ENCODE measurements at places on chromosomes 7 and 10. TPM values are rescaled to one million over a fixed set of nuclear protein-coding genes. Genes with fewer than 3 reads are reported as not detected.

DNA sequence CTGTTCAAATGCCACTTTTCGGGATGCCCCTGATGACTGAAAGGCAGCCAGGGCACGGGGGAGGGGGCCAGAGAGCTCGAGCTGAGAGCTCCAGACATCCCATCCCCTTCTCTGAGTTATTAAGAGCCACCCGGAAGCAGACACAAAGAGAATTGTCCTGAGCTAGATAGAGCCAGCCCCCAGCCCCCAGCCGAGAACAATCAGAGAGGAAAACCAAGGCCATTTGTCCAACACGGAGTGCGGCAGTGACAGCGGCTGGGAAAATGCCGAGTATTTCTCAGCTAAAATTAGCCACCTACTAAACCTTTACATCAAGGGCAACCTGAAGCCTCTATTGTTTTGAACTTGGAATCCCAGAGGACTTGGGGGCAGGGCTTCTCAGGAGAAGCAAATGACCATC is 51.0 kb downstream of the UNC5B start:
- DNase-seq = no peak

The EBLN1 gene
- not detected for total RNA-seq

The FEZF1 gene
- 2.1 TPM for total RNA-seq

DNA sequence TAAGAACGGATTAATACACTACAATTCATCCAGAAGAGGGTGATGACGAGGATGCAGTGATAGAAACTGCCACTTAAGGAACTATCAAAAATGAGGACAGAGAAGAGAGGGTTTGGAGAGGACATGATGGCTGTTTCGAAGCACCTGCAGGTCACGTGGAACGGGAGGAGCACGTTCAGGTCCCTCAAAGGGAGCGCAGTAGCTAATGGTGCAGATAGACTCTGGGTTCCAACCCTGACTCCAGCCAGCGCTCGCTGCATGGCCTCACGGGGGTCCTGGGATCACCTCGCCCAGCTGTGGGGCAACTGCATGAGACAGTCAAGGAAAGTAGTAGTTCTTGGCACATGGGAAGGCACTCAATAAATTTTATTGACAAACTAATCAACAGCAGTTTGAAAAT is 208.6 kb upstream of the RNF32 start:
- no peak for DNase-seq

DNA sequence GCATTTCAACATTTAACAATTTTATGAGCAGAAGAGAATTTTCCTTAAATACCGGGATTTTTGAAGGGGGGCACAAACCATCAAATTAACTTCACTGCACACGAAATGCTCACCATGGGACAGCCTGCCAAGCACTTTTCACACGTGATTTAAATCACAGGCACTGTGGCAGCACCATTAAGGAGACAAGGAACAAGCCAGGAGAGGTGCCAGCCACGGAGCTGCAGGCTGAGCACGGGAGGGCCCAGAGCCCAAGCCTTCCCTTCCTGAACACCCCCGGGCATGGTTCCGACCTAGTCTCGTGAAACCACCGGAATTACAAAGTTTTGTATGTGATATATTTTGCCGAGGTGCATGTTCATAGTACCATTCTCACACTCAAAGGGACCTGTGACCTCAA is 13.4 kb downstream of the PITRM1 start:
- no peak for DNase-seq

- DNase-seq = no peak
These were observed 106.2 kb downstream of the TFEC start for GRCh38 chr7:115924411-115924810.

DNA sequence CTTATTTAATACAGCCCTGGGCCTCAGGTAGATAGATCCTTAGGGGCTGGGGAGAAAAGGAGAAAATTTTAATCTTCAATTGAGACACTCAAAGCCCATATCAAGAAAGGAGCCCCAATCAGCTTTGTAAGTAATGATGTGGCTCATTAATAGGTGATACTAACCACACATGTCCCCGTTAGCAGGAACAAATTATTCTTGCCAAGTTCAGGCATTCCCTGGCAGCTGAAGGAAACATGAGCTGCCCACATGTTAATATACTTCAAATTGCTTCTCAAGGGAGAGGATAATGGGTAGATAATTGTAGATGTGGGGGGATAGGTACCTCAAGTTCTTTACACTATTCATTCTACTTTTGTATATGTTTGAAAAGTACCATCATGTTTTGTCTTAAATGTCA is 14.5 kb downstream of the IFIT5 start:
- no peak for DNase-seq

GRCh38 chr10:31679936-31680335 is 248.7 kb downstream of the ARHGAP12 start:
- no peak for DNase-seq

DNA sequence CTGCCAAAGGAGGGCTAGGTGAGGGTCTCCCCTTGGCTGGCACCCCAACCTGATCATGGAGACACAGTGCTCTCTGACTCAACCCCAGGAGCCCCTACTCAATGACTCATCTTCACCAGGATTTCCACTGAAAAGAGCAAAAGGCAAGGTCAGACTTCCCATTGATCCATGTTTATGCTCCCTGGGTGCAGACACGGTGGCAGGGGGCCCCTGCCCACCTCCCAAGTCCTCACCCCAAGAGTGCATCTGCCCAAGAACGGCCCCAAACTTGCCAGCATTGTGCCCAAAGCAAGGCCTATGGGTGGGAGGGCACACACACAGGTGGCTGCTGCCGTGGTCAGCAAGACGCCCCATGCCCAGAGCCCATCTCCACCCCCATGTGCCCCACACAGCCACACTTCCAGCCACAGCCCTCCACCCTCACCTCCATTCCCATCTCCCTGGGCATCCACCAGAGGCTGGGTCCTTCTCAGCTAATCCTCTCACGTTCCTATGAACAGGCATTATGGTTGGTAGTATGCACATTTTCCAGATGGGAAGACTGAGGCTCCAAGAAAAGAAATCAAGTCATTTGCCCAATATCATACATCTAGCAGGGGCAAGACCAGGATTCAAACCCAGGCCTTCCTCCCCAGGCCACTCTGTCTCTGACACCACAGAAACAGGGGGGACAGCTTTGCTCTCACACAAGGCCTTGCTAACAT is 31.3 kb downstream of the FAM53B start:
- no peak for DNase-seq

DNA sequence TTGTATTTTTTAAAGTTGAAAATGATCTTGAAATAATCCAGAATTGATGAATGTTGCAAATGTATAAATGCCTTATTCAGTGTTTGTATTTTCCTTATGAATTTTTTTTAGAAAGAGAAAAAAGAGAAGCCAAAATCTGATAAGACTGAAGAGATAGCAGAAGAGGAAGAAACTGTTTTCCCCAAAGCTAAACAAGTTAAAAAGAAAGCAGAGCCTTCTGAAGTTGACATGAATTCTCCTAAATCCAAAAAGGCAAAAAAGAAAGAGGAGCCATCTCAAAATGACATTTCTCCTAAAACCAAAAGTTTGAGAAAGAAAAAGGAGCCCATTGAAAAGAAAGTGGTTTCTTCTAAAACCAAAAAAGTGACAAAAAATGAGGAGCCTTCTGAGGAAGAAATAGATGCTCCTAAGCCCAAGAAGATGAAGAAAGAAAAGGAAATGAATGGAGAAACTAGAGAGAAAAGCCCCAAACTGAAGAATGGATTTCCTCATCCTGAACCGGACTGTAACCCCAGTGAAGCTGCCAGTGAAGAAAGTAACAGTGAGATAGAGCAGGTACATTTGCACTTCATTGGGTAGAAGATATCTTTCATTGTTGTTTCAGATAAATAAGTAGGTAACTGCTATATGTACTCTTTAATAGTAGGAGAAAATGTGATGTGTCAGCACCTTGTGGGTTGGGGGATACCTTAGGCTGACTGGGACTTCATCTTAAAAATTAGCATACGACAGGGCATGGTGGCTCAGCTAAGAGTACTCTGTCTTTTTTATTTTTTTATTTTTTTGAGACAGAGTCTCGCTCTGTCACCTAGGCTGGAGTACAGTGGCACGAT is 3.9 kb downstream of the DDX21 start:
- DNase-seq = no peak

GRCh38 chr10:45064998-45065397 is 64.3 kb downstream of the ZNF22 start:
- no peak for DNase-seq

DNA sequence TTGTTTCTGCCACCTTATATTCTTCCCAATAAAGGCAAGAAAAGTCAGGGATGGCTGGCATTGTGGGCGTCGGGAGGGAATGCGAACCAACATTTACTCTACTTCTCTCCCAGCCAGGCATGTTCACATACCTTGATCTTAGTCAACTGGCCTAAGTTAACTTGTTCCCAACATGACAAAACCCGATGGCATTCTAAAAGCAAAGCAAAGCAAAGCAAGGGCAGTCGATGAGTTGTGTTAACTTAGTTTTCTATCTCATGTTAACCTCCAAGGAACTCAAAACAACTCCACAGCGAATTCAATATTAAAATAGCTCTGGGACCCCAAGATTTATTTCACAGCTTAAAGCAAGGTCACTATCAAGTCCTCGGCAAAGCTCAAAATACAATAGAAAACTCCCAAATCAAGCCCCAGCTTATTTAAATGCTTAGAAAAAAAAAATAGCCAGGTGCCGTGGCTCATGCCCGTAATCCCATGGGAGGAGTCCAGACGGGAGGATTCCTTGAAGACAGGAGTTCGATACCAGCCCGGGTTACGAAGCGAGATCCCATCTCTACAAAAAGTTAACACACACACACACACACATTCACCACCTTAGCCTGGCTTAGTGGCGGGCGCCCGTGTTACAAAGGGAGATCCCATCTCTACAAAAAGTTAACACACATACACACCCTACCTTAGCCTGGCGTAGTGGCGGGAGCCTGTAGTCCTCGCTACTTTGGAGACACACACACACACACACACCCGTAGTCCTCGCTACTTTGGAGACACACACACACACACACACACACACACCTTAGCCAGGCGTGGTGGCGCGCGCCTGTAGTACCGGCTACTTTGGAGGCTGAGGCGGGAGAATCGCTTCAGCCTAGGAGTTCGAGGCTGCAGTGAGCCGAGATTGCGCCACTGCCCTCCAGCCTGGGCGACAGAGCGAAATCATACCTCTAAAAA is 901 bp upstream of the CCNY start:
- no peak for DNase-seq

GRCh38 chr10:76229341-76229740 is 797.9 kb downstream of the LRMDA start:
- no peak for DNase-seq

The MDFIC gene
- 14.4 TPM for total RNA-seq

GRCh38 chr10:130341356-130341755 is 205.2 kb downstream of the GLRX3 start:
- peak; percentile 71 for DNase-seq

- DNase-seq = no peak
These were observed 228.4 kb downstream of the PLXNA4 start for GRCh38 chr7:132347858-132348257.

DNA sequence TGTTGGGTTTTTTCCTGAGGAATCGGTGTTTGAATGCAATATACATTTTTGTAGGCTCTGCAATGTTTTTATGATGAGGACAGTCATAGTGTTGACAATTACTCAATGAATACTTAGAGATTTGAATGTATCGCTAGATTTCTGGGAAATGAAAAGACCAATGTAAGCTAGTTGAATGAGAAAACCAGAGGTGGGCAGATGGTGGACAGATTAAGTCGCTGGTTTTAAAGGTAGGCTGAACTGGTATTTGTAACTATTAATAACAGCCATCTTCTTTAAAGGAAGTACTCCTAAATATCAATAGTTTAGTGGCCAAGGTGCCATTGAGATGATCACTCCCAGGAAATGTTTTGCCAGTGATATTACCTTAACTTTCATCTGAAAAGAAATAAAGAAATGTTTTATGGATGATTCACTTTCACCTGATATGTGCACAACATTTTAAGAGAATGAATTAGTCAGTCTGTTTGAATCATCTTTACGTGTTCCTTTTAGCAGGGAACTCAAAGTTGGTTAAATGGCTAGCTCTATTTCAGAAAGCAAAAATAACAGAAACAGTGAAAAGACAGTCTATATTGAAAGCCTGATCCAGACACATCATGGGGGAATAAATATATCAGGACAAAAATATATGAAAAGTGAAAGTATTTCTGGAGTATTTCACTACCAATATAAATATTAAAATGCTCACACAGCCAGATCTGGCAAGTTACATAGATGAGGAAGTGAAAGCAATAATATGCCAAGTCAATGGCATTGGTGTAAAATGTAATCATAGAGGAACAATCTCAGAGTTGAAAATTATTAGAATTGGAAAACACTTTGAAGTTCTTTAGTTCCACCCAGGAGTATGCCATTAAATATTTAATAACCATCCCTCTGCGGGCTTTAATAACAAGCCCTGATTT is 20.7 kb downstream of the MET start:
- DNase-seq = no peak

The SPDYE2 gene
- total RNA-seq = not detected

- no peak for DNase-seq
These were observed 9.3 kb upstream of the ZC3HAV1L start for GRCh38 chr7:139044813-139045794.

GRCh38 chr10:71589617-71590551 is 129.7 kb downstream of the C10orf105 start:
- DNase-seq = no peak

The SLC39A12 gene
- total RNA-seq = not detected

DNA sequence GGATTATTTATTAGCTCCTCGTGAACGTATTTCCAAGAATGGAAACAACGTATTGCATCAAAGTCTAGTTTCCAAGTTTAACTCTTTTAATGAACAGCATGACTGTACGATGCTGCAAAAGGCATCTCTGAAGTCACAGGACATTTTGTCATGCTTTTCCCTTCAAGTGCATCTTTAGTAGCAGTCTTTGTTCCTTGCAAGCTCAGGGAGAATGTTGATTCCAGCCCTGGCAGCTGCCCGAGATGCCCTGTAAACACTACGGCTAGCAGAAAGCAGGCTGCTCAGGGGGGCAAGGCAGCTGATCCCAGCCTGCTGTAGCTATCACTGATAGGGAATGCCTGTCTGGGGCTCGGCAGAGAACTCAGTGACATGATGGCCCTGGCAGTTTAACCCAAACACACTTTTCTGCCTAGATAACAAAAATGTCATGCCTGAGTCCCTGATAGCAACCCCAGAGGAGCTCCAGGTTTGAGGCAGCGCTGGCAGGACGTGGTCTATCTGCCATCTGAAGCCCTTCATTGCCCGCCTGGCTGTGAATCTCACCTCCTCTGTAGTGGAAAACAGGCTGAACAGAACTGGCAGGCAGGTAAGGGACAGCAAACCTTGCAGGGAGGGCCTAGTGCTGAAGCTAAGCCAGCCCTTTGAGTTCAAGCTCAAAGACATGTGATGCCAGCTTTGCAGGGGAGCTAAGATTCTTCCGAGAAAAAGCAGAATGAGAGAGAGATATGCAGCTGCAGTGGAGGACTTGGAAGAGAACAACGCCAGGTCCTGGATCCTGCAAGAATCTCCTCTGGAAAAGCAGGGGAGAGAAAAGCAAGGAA is 264.6 kb downstream of the SNX10 start:
- DNase-seq = no peak

- no peak for DNase-seq
These were observed 558.9 kb downstream of the SH2D4B start for GRCh38 chr10:81096558-81096957.

The SLC16A12 gene
- 4.1 TPM for total RNA-seq

GRCh38 chr10:87636313-87636915 is 23.3 kb upstream of the PAPSS2 start:
- DNase-seq = no peak

Measured in H7 (cell line).